NCI-H1436 (cell line): ENCODE measurements at places on chromosomes 6 and 20.

DNA sequence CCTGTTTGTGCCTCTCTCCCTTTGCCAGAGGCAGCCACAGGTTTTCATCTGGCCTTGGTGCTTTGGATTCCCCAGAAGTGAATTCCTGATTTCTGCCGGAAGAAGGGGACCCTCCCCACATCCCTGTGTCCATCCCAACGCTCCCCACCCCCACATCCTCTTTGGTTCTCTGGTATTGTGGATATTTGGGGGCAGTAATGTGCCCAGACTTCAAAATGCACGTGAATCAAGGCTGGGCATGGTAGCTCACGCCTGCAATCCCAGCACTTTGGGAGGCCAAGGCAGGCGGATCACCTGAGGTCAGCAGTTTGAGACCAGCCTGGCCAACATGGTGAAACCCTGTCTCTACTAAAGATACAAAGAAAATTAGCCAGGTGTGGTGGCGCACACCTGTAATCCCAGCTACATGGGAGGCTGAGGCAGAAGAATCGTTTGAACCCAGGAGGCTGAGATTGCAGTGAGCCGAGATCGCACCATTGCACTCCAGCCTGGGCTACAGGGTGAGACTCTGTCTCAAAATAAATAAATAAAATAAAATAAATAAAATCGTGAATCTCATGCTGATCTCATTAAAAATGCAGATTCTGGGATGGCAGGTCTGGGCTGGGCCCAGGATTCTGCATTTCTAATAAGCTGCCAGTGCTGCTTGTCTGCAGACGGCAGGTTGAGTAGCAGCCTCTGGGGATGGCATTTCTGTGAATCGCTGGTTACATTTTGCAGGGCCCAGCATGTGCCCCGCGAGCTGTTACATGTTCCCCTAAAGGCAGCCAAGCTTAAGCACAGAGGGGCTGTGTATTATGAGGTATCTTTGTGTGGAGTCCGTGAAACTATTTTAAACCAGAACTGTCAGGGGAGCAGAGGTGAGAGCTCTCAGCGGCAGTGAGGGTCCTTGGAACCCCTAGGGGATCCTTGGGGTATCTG is 49.0 kb downstream of the SYNJ2 start:
- DNase-seq, result no peak

DNA sequence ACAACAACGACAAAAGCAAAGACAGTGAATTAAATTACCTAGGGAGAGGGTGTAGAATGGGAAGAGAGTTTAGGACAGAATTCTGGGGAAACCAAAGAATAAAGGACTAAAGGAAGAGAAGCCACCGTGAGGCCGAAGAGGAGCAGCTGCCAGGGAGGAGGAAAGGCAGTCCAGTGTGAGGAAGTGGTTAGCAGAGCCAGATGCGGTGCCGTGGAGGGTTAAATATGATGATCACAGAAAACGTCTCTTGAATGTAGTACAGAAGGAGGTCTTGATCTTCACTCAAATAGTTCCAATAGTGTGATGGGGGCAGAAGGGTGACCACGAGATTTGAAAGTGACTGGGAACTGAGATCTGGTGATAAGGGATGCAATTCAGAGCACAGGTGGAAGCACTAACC is 67.7 kb downstream of the TMEM244 start:
- no peak for DNase-seq

DNA sequence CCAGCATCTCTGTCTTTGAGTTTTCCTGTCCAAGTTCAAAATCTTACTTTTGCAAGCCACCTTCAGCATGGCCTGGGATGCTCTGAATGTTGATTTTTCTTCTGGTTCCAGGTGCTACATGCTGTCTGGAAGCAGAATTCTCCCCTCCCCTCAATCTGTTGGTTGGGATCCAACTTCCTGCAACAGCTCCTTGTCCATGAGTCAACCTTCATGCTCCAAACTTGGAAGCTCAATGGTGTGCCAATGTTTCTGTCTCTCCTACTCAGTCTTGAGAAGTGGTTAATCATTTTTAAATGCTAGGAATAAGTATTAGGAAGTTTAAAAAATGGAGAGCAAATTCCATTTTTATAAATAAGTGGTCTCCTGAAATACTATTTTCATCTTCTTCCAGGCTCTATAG is 33.2 kb upstream of the PLEKHG1 start:
- no peak for DNase-seq

DNA sequence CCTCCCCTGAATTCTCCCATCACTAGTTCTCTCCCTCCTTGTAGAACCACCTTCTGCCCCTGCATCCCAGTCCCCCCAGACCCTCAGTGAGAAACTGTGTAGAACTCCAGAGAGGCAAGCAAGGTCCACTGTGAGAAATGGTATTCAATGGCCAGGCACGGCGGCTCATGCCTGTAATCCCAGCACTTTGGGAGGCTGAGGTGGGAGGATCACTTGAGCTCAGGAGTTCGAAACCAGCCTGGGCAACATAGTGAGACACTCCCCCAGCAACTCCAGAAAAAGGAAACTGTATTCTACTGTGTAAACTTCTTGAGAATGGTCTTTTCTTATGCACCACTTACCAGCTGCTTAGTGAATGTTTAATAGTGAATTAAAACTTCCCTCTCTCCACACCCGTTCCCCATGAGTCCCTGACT is 8.2 kb upstream of the CD83 start:
- DNase-seq, result no peak

DNA sequence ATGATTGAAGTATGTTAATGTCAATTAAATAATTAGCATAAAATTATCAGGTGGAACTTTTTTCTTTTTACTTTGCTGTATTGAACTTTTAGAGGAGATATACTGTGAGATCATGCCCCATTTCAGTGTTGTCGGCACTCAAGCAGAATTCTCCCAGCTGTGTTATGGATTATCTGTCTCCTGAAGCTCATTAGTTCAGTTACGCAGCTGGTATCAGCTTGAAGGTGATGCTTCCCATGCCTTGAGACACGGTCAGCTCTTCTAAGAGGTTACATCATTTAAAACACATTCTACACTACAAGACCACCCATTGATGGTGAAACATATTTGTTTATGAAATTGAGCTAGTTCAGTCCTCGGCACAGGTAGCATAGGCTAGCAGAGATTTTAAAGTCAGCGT is 68.9 kb upstream of the PHACTR2 start:
- DNase-seq, result no peak

DNA sequence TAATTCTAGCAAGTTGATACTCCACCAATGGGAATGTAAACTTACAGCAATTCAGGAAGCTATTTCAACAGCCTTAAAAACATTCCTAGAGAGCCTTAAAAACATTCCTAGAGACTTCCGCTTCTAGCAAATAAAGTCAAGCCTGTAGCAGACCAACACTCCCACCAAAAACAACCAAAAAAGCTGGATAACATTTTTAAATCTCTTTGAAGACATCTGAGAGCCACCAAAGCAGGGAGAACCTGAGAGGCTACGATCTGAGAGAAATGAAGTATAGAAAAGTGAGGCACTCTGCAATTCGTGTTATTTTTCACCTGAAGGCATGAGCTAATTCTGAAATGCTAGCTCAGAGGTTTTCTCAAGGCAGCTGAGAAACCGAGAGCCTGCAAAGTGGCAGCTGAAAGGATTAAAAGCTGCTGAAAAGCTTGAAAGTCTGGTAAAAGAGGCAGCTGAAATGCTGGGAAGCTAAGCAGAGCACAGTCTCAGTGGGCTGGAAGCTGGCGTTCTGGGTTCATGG is 20.9 kb downstream of the GPR63 start:
- DNase-seq, result no peak

DNA sequence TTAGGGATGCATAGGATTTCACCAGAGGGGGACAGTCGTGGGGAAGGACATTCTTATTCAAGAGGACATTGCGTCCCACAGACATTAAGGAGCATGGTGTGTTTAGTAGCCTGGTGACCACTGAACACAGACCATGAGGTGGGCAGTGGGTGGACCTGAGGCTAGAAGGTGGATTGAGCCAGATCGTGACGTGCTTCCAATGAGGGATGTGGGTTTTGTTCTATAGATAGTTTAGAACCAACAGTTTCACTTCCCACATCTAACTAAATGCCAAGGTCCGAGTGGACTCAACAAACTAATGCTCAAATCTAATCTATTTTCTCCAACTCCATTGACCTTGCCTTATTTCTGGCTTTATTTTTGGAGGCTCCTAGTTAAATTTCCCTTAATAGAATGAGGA is 58.5 kb downstream of the OGFRL1 start:
- DNase-seq, result no peak

GRCh38 chr6:166770216-166771116 is 143.4 kb upstream of the RPS6KA2 start:
- DNase-seq, result no peak

GRCh38 chr6:134564705-134565104 is 246.8 kb upstream of the SGK1 start:
- no peak for DNase-seq

DNA sequence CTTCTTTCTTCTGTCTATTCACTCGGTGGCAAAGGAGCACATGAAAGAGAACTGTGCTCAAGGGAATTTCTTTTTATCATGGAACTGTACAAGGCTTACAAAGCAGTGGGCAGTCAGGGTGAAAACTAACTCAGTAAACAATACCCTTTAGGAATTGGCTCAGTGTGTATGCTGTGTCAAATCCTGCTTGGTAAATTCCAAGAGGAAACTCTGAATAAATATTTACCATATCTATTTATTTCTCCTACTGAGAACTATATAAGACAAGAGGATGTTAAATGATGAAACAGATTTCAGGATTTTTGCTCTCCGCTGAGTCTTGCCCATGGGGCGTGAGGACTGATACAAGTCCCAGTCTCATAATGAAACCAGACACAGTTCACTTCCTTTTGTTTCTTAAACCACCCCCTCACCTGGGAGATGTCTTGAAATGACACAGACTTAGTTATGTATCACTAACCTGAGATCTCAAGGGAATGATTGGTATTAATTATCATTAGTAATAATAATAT is 188.8 kb downstream of the BACH2 start:
- DNase-seq, result no peak

GRCh38 chr6:78308025-78308424 is 559.3 kb upstream of the IRAK1BP1 start:
- DNase-seq, result no peak

- DNase-seq, result no peak
These were observed 118.2 kb downstream of the MAN1A1 start for GRCh38 chr6:119231394-119231793.

- no peak for DNase-seq
These were observed 71.6 kb upstream of the GLP1R start for GRCh38 chr6:38976801-38977500.

DNA sequence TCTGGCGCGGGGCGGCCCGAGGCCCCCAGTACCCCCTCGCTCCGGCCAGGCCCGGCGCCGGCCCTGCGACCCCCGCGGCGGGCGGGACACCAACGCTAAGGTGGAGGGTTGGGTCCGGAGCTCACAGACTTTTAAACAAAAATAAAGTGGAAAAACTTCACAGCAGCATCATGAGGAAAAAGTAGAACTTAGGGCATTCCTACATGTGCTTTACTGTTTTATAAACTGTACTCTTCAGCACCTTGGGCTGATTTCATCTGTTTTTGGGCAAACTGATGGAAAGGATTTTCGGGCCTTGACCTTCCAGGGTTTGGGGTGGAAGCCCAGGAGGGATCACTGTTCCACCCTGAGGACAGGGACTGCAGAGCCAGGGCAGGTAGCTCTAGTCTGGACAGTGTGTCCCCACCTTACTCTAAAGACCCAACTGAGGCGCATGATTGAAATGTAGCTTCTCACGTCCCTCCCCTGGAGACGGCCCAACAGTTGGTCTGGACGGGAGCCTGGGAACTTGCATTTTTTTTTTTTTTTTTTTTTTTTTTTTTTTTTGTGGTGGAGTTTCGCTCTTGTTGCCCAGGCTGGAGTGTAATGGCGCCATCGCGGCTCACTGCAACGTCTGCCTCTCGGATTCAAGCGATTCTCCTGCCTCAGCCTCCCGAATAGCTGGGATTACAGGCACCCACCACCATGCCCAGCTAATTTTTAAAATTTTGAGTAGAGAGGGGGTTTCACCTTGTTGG is 740 bp downstream of the NELFCD start:
- no peak for DNase-seq

GRCh38 chr6:135464634-135465033 is 32.9 kb downstream of the AHI1 start:
- DNase-seq, result no peak

- no peak for DNase-seq
These were observed 1040.7 kb upstream of the FLRT3 start for GRCh38 chr20:15378151-15378550.

GRCh38 chr20:39130627-39131026 is 168.5 kb downstream of the DHX35 start:
- no peak for DNase-seq

DNA sequence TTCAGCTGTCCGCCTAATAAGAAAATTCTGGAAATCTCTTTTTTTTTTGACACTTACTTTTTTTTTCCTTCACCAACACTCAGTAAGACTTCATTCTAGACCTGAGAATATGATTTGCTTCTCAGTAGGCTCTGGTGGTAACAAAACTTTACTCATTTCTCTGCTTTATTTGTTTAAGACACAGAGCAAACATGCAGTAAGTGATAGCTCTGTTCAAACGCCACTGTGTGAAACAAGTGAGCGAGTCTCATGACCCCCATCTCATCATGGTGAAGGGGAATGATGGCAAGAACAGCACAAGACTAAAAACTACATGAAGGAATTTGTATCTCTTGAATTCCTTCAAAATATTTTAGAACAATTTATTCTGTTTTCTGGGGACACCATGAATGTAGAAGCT is 541.6 kb upstream of the POU3F2 start:
- no peak for DNase-seq

DNA sequence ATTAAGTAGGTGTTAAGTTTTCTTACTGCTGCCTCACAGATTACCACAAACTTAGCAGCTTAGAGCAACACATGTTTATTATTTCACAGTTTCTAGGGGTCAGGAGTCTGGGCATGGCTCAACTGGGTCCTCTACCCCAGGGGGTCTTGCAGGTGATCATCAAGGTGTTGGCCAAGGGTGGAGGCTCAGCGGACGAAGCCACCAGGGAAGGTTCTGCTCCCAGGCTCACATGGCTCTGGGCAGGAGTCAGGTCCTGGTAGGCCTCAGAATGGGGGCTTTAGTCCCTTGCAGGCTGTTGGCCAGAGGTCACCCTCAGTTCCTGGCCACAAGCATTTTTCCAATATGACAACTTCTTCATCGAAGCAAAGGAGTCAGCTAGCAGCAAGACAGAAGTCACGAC is 362.5 kb downstream of the PREX1 start:
- DNase-seq, result no peak

DNA sequence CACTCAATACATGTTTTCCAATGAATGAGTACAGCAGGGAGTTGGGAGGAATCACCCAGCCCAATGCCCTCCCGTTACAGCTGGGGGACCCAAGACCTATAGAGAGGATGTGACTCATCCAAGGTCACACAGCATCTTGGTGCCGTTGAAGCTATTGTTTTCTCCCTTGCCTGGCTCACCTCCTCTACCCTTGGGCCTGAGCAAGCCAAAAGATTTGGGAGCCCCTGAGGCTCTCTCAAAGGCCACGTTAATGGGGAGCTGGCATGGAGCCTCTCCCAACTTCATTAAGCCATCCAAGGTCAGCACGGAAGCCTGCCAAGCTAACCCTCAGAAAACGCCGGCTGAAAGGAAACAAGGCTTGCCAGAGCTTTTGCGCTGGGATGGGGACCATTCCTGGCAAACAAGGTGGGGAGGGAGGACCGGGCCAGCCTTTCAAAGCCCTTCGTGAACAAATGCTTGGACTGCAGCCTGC is 30.4 kb downstream of the KCNB1 start:
- no peak for DNase-seq
